ENCODE measurements at places on chromosomes 1 and 21. TPM values are rescaled to one million over a fixed set of nuclear protein-coding genes. Genes with fewer than 3 reads are reported as not detected.

GRCh38 chr1:151832318-151832980 lies 847 bp upstream of the RORC start:
- DNase-seq = peak; percentile 96

The C2CD4D gene
- total RNA-seq = 1.2 TPM

- DNase-seq = no peak
These were observed 1.5 kb upstream of the CD48 start for GRCh38 chr1:160713161-160713560.

The ILDR2 gene
- 0.95 TPM for total RNA-seq

The DTL gene
- total RNA-seq = 0.05 TPM

DNA sequence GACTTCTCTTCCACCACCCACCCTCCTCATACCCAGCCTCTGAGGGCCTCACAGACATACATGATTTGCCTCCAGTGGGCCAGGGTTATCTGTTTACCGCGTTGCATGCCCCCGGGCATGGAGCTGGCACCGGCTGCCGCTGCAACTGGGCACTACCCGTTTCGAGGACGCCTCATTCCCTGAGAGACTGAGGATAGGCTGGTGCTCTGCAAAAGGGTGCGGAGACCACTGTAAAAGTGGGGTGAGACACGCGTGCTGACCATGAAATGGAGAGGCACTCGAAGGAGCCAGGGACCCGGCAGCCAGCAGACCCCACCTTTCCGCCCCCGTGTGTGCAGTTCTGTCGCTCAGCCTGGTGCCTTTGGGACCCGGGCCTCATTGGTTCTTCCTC lies 20.6 kb downstream of the TP73 start:
- DNase-seq = no peak

GRCh38 chr1:61746813-61747212 lies 4.5 kb downstream of the PATJ start:
- DNase-seq = no peak

- DNase-seq = peak; percentile 19
These were observed 108.0 kb downstream of the TNNI3K start for GRCh38 chr1:74343216-74343615.

The KIRREL1 gene
- 13.0 TPM for total RNA-seq

DNA sequence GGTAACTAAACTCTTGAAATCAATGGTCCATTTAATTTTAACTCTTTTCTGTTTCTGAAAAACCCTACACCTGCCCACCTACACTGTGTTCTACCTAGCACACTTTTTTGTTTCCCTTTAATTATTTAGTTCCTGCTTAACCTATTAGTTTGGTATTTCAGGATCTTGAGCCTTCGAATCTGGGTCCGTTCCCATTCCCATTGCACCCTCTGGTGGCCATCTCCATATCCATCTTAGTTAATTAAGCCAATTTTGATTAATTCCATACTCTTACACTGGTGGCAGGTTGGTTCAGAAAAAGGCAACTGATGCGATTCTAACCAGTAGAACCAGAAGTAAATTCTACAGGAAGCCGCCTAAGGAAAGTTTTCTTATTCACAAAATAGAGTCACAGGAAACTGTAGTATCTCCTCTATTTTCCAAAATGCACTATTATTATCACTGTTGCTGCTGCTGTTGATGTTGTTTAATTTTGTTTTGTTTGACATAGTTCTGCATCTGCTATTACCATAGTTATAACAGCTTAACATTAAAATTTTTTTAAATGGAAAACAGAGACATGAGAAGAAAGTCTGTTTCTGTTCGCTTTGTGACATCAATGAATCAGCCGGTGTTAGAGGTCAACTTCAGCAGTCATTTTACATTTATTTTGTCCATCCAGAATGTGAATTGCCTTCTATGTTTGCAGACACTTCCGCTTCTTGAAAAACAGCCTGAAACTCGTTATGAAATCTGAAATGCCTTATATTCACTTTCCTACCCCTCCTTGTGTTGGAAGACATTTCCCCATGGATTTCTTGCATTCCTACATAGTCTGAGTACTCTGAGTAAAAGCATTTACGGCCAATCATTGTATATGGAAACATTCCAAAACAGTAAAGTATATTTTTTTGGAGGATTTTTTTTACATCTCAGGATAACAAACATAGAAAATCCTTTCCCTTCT lies 115.5 kb upstream of the NCAM2 start:
- DNase-seq = peak; percentile 15

DNA sequence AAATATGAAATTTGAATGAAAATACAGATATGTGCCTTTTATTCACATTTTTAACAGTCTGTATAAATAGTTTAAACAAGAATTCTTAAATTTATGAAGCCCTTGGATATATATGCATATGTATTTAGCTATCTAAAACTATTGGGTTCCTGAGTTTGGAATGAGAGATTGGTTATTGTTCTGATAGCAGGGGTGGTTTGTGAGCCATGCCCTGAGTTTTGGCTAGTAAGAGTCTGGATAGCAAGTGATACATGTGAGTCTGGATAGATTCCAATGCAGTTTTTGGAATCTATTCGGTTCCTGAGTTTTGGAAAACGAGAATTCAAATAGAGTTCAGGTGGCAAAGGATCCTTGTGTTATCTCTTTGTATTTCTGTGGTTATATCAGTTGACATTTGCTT lies 2.8 kb downstream of the MAN1A2 start:
- DNase-seq = no peak

The H3-3A gene
- 302 TPM for total RNA-seq

DNA sequence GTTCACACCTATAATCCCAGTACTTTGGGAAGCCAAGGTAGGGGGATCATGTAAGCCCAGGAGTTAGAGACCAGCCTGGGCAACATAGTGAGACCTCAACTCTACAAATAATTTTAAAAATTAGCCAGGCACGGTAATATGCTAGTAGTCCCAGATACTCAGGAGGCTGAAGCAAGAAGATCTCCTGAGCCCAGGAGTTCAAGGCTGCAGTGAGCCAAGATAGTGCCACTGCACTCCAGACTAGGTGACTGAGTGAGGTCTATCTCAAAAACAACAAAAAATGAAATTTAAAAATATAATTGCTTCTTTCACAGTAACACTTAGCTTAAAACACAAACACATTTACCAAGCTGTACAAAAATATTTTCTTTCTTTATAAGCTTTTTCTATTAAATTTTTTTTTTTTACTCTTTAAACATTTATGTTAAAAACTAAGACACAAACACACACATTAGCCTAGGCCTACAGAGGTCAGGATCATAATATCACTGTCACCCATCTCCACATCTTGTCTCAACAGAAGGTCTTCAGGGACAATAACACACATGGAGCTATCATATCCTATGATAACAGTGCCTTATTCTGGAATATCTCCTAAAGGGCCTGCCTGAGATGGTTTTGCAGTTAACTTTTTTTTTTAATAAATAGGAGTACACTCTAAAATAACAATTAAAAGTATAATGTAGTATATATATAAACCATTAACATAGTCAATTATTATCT lies 43.9 kb downstream of the TESK2 start:
- no peak for DNase-seq

The CATSPERE gene
- total RNA-seq = 0.40 TPM

The GJA8 gene
- total RNA-seq = not detected

The ATPAF1 gene
- 23.0 TPM for total RNA-seq

The SPATA1 gene
- 0.58 TPM for total RNA-seq

The UMODL1 gene
- not detected for total RNA-seq

- DNase-seq = no peak
These were observed 46.9 kb downstream of the CD34 start for GRCh38 chr1:207863893-207864535.

GRCh38 chr1:72230746-72231145 lies 51.6 kb downstream of the NEGR1 start:
- no peak for DNase-seq

- no peak for DNase-seq
These were observed 56.1 kb downstream of the NTPCR start for GRCh38 chr1:233006541-233006973.

DNA sequence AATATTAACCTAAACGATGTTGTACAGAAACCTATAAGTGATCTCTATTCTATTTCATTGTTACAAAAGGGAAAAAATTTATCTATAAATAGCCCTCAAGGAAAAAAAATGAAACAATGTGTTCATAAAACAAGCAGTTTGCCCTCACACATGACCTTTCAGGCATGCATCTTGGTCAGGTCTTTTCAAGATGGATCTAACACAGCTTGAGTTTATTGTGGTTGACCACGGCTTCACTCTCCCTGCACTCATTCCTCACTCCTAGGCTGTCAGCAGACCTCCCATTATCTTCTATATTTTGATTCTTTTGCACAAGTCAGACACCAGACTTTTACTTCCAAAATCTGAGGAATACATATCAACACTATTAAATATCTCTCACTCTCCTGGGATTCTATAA lies 544.3 kb downstream of the KCNT2 start:
- DNase-seq = no peak

The C1orf185 gene
- total RNA-seq = not detected

The RCC1 gene
- total RNA-seq = 12.3 TPM

GRCh38 chr1:150778409-150778808 lies 12.8 kb upstream of the CTSS start:
- no peak for DNase-seq

- no peak for DNase-seq
These were observed 9.3 kb downstream of the CBR1 start for GRCh38 chr21:36079010-36079649.

GRCh38 chr1:247445526-247446356 lies 12.2 kb downstream of the OR2B11 start:
- no peak for DNase-seq

DNA sequence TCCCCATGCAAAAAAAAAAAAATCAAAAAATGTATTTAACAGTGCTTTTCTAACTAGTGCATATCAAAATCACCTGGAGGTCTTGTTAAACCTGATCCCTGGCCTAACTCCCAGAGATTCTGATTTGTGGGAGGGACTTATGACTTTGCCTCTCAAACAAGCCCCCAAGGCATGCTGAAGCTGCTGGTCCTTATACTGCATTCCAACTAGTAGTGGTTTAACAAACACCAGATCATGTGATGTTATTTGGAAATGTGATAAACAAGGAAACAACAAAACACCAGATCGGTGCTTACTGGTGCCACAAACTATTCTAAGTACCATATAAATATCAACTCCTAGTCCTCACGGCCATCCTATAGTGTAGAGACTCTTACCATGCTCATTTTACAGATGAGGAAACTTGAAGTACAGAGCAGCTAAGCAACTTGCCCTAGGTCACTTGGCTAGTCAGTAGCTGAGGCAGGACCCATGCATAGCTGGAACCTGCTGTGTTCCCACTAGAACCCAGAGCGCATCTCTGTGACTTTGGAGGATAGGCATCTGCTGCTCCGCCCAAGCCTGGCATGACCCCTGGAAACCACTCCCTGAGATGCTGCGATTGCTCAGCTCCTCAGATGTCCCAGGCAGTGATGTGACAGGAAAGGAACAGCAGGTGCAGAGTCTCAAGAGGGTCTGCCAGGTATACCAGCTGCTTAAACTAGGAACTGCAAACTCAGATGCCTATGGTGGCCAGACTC lies 38.1 kb downstream of the SOX13 start:
- no peak for DNase-seq

GRCh38 chr1:58162952-58163550 lies 383.5 kb downstream of the OMA1 start:
- DNase-seq = peak; percentile 48

The DIO1 gene
- not detected for total RNA-seq

GRCh38 chr1:115839029-115839678 lies 1.8 kb downstream of the NHLH2 start:
- DNase-seq = peak; percentile 24

The ESRRG gene
- total RNA-seq = 9.6 TPM

DNA sequence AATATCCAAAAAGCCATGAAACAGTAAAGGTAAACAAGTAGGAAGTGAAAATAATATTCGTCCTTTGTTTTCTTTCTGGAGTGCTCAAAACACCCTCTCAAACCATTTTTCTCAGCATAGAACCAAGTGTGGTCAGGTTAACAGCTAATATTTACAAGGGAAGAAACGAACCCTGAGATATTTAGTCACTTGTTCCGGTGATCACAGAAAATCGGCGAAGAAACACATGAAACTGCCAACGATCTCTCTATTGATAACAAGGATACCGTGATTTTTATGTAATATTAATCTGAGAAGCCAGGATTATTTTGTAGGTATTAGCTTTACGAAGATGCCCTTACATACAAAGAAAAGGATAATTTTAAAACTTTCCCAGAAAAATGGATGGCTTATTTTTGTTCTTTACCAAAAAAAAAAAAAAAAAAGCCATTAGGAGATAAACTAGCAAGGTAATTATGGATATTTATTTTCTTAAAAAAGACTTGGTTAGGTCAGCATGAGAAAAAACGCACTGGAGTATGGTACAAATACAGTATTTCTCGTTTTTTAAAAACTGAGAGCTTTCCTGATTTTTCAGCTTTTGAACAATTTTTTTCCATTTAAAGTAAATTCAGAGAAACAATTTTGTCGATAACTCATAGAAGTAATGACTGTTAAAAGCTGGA lies 107.3 kb upstream of the HNRNPU start:
- no peak for DNase-seq

GRCh38 chr1:178243119-178243518 lies 149.2 kb downstream of the RASAL2 start:
- no peak for DNase-seq

DNA sequence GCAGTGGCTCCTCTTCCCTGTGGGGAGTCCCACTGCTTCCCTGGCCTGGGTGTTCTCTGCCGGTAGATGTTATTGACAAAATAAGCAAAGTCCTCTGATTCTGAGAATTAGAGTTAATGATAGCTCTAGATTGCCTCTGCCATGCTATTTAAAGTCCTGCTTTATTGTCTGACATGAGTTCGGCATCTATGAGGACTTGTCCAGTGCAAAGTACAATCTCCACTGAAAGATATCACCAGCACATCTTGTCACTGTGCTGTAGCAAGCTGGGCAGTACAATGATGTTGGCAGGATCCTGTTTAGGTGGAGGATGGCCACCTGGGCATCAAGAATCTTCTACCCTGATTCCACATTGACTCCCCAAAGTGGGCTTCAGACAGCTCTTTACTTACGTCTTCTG lies 54.0 kb upstream of the ATP5PO start:
- DNase-seq = no peak

GRCh38 chr1:185537596-185537995 lies 196.6 kb upstream of the HMCN1 start:
- DNase-seq = no peak

DNA sequence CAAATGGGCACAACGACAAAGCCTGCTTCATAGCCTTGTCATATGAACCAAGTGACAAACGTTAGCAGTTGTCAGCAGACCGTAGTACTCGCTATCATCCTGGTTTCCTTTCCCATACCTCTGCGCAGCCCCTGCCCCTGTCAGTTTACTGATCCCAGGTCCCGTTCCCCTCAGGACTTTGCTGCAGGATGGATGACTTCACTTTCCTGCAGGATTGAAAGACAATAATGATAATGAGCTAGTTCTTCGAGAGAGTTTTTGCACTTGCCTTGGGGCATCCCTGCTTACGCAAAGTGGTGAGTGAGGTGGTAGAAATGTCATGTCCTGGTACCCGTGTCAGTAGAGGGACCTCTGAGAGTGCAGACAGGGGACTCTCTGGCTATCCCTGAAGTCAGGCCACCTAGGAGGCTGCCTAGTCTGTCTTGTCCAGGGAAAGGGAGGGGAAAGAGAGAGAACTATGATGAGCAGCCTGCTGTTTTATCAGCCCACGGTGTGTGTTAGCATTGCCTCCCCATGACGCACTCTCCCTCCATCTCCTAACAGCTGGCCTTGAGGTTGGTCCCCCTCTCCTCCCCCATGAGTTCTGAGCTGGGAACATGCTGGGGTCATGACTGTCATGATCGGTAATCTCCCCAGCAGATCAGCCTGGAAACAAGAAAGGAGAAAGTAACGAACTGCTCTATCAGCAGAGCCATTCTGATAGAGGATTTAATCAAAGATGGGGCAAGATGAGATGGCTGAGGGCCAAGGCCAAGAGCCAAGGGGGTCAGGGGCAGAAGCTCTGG lies 53.7 kb downstream of the ELK4 start:
- DNase-seq = no peak

- DNase-seq = no peak
These were observed 20.0 kb upstream of the TACSTD2 start for GRCh38 chr1:58597076-58597475.

Data from pancreas (tissue), 10 donors.